NCI-H1436 treated with DMSO at 0.1 percent for 48 hours (cell line): ENCODE measurements at places on chromosomes 1 and 21.

DNA sequence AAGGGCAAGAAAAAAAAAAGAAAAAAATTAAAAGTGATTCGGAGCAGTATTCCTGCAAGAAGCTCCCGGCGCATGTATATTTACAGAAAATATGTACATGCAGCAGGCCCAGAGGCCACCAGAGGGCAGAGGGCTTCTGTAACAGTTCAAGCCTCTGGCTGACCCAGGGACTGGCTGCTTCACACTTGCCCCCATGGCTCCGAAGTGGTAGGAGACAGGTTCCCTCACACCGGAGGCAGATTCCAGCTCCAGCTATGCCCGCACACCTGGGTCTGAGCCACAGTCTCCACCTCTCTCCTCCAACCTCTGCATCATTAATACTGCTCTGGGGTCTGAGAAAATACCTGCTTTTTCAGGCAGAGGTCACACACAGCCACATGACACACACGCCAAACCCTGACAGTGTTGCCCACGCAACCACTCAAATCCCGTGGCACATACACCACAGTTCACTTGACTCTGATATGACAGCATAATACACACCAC is 2.2 kb upstream of the ARHGAP30 start:
- no peak for DNase-seq

GRCh38 chr1:23403038-23403336 is 21.6 kb downstream of the TCEA3 start:
- no peak for DNase-seq

DNA sequence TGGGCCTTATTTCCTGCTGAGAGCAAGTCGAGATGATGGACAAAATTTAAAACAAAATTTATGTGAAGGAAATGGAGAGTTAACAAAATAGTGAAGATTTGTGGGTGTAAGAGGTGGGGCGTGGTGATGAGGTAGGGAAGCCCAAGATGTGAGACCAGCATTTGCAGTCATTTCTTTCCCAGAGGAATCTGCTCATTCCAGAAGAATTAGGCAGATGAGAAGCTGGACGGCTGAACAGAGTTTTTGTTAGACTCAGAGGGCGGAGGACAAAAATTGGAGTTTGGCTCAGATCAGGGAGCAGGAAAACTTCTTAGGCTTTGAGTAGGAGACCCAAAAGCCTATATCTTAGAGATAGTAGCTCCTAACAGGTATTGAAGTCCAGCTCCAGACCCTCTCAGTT is 65.3 kb downstream of the CAMTA1 start:
- DNase-seq = no peak

DNA sequence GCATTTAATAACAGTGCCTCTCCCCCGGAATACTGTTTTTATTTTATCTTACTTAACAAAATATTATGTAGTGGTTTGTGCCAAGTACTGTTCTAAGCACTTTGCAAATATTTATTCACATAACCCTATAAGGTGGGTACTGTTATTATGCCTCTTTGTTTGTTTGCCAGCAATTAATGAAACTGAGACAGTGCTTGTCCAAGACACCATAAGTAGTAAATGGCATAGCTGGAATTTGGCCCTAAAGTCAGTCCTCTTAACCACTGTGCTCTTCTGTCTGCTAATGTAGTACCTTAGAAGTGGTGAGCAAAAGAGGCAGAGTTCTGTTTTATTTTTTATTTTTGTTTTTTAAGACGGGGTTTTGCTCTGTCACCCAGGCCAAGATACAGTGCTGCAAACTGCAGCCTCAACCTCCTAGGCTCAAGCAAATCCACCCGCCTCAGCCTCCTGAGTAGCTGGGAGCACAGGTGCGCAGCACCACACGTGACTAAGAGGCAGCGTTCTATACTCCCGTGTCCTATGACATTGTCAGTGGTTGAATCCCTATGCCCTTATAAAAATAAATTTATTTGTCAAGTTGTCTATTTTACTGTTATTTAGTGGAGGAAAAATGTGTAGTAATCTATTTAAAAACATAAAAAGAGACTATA is 165.8 kb downstream of the CLEC20A start:
- DNase-seq = no peak

- DNase-seq = no peak
These were observed 120.3 kb downstream of the GALNT2 start for GRCh38 chr1:230187290-230187689.

- DNase-seq = no peak
These were observed 14.9 kb downstream of the PTCH2 start for GRCh38 chr1:44828003-44828651.

DNA sequence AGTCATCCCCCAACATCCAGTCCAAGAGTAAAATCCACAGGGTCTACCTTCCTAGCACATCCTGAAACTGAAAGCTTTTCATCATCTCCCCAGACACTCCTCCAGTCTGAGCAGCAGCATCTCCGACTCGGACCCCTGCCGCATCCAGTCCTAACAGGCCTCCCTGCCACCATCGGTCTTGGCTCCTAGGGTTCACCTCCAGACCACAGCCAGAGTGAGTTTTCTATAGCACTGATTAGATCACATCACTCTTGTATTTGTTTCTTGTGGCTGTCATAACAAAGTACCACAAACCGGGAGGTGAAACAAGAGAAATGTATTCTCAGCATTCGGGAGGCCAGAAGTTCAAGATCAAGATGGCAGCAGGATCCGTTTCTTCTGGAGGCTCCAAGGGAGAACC is 187.8 kb downstream of the TOMM20 start:
- no peak for DNase-seq

DNA sequence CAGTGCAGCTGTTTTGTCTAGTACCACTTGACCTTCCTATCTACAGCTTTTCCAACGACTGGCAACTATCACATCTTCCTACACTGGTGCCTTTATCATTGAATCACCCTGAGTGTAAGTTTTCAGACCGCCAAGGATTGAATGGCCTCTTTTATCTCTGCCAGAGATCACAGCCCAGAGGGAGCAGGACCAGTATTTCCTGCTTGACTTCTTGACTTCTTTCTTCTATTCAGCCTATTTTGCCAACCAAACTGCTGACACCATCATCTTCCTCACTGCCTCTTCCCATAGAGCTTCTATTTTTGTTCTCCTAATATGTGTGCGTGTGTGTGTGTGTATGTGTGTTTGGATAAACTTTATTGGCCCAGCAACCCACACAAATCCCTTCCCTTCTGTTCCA is 53.8 kb downstream of the SERBP1 start:
- no peak for DNase-seq

DNA sequence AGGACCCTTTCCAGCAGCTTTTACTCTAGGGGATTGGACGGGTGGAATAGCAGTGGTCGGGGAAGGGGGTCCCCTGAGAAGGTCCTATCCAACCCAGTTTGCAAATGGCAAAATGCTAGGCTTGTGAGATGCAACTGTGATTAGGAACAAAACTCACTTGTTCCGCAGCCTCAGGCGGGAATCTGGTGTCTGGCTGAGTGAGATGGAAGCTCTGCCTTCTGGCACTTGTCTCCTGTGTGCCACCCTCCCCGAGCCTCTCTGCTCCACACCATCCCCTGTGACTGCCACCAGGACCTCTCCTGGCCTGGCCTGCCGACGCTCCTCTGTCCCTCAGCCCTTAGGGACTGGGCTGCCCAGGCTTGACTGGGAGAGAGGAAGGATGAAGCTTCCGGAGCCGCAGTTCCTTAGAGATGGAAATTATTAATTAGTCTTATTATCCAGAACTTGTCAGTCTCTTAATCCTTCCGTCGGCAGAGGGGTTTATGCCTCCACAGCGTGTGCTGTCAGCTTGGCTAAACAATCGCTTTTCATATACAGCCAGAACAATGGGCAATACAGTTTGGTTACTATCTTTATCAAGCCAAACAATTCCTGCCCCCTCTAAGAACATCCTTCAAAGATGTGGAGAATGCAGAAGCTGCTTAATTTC is 292.8 kb upstream of the VAMP3 start:
- no peak for DNase-seq

DNA sequence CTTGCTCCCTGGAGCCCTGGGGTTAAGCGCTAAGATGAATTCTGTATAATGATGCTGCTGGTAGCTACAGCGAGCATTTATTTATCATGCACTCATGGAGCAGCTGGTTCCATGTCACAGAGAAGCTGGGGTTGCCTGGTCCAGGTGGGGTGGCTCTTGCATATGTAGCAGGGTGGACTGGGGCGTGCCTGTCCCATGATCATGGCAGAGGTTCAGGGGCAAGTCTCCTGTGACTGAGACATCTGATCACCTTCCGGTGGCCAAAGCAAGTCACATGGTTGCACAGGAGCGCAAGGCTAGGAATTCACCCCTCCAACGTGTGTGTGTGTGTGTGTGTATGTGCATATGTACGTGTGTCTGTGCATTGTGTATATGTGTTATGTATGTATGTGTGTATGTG is 15.6 kb upstream of the KCNAB2 start:
- DNase-seq = no peak

DNA sequence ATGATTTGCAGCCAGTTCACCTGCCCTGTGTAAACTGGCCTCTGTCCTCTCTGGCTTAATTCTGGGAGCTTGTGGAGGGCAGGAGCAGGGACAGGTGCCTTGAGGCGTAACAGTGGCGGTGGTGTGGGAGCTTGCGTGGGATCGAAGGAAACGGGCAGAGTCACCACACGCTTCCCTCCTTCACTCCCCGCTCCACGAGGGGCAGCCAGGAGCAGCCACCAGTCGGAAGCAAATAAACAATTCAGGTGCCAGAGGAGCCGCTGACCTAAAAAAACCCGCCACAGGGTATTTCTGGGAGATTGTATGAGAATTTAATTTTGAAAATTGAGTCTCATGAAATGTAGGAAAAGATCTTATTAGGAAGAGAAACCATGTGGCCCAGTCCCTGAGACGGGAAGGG is 26.0 kb downstream of the FAAP20 start:
- no peak for DNase-seq

DNA sequence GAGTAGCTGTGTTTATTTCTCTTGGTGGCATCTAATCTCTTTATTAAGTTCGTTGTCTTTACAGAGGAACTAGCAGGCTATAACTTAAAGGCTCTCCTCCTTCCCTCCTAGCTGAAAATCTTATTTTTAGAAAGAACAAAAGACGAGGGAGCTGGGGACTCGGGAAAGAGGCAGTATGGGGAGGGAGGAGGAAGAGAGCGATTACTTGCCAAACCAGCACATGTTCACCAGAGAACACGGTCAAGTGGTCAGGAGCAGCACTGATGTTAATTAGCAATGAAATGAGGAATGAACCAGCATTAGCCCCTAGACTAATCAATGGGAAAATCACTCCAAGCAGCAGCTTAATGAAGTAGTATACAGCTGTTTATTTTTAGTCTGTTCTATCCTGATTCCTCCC is 171.3 kb upstream of the ESRRG start:
- DNase-seq = no peak

GRCh38 chr1:119727991-119728390 is 16.3 kb downstream of the PHGDH start:
- DNase-seq = no peak

DNA sequence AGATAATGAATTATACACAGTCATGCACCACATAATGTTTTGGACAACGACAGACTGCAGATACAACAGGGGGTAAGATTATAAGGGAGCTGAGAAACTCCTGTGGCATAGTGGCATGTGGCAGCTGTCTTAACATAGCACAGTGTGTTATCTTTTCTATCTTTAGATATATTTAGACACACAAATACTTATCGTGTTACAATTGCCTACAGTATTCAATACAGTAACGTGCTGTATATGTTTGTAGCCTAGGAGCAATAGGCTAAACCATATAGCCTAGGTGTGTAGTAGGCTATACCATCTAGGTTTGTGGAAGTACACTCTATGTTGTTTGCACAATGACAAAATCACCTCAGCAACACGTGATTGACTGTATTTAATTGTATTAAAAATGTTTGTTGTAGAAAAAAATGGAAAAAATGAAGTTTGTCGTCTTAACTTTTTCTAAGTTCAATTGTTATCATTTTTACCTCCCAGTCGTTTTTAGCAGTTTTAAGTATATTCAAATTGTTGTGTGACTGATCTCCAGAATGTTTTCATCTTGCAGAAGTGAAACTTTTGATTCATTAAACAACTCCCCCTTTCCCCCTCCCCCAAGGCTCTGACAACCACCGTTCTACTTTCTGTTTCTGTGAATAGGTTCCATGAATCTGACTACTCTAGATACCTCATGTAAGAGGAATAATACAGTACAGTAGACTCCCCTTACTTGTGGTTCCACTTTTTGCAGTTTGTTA is 351.0 kb upstream of the B3GALT2 start:
- no peak for DNase-seq

DNA sequence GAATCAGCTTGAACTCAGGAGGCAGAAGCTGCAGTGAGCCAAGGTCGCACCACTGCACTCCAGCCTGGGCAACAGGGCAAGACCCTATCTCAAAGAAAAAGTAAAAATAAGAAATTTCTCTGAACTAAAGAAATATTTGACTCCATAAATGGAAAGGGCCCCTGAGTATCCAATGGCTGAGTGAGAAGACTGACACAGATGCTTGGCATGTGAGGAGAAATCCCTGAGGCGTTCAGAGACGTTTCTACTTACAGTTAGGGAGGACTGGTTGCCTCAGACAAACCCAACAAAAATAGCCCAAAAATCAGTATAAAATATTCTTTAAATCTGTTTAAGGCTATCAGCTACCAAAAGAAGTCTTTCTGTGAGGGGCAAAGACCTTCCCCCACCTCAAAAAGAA is 3.0 kb upstream of the SUMO3 start:
- DNase-seq = no peak

DNA sequence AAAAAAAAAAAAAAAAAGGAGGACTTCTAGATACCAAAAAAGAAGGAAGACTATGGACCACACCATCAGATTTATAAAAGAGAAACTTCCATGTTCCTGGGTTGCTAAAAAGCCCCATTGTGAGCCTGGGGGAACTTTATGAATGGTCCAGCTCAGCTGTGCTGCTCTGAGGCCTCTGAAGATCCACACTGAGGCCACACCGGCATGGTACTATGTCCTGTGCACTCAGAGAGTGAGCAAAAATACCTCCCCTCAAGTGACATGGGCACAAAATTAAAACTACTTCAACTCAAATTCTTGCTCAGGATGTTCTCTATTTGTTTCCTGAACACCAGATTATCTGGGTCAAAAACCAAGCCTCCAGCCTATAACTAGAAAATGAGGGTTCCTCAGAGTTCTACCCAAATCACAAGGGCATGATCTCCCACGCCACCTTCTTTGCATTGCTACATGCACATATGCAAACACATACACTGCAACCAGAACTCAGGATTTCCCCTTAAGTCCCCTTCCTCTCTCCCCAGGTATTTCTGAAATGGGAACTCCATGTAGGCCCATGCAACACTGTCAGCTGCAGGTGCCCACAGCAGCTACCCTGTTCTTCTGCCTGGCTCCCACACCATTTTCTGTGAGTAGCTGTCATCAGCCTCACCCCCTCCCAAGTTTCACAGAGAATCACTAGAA is 94.4 kb downstream of the SH3GLB1 start:
- DNase-seq = no peak

- no peak for DNase-seq
These were observed 92.3 kb downstream of the SIM2 start for GRCh38 chr21:36791180-36791579.

GRCh38 chr1:54488779-54489626 is 59.0 kb upstream of the ACOT11 start:
- no peak for DNase-seq
